ENCODE measurements at places on chromosomes 7 and 10.

GRCh38 chr10:86261941-86262687 is 104.5 kb downstream of the GRID1 start:
- DNase-seq = no peak

DNA sequence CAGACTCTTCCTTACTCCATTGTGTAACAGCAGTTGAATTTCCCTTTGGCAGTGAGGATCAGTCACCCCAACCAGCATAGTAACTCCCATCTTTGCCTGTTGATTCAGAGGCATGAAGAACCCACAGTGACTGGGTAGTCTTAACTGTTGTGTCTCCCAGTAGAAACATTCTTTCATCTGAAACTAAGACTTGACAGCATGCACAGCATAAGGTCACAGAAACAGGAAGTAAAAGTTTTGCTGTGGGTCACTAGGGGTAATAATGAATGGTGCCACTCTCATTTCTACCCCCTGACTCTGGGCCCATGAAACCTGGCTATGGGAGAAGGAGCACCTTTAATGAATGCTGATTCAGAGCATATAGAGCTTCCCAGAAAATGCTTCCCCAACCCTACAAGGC is 8.3 kb upstream of the FRMPD2 start:
- no peak for DNase-seq

DNA sequence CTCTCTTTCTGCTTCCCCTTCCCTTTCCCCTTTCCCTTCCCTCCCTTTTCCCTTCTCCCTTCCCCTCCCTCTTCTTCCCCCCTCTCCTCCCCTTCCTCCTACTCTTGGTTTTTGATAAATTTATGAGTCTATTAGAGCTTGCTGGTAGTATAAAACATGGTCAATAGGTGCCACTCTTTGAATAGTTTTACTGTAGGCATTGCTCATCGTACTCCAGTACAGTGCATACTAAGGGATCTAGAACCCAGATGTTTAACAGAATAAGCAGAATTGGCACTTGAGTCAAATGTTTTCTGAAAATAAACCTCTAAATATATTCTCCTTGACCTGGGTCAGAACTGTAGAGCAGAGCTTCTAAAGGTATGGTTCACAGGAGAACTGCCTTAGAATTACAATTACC is 126.7 kb downstream of the SORCS3 start:
- no peak for DNase-seq

GRCh38 chr7:99143521-99143852 is 421 bp downstream of the SMURF1 start:
- DNase-seq = no peak

DNA sequence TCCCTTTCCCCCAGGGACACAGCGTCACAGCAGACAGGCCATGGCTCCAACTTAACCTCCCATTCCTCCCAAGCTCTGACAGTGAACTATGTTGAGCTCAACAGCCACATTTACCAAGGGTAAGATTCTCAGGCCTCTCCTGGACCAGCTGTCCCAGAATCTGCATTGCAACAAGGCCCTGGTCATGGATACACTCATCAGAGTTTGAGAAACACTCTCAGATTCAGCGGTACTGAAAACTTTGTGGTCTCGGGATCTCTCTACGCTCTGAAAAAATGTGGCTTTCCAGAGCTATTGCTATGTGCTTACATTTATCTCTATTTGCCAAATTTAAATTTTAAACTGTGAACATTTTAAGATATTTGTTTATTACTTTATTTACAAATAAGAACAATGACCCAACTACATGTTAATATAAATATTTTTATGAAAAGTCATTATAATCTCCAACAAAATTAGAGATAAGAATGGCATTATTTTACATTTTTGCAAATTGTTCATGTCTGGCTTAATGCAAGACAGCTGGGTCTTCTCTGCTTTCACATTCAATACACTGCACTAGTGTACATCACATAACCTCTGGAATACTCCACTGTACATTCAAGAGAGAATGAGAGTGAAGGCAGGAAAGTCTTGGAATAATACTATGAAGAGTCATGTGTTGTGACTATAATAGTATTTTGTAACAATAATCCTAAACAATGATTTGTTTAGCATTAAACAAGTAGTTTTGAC is 190.9 kb upstream of the PITRM1 start:
- DNase-seq = no peak

GRCh38 chr10:112587729-112588128 is 140.7 kb downstream of the VTI1A start:
- no peak for DNase-seq

GRCh38 chr10:19488592-19489280 is 327.5 kb upstream of the PLXDC2 start:
- peak; percentile 62 for DNase-seq

DNA sequence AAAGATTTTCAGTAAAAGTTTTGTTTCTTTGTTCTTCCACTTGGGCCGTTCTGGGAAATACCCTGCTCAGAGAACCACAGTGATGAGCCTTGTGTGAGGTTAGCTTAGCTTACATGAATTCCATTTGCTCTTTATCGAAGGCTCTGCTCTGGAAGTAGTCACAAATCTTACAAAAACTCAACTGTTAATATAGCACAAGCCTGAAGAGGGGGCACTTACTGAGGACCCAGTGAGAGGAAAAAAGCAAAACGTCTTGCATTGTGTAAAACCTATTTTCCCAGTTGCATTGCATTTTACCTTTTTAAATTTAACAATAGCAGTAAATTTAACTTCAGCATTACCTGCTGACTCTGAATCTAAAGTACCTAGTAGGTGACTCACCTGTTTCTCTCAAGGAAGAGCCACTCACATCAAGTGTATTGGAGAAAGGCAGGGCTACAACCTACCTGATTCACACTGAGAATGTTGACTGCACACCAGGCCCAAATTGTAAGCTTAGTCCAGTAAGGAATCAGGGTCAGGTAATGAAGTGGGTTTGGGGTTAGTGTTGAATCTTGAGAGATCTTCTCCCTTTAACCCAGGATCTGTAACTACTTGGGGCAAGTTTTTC is 42.3 kb downstream of the PPP1R17 start:
- no peak for DNase-seq

DNA sequence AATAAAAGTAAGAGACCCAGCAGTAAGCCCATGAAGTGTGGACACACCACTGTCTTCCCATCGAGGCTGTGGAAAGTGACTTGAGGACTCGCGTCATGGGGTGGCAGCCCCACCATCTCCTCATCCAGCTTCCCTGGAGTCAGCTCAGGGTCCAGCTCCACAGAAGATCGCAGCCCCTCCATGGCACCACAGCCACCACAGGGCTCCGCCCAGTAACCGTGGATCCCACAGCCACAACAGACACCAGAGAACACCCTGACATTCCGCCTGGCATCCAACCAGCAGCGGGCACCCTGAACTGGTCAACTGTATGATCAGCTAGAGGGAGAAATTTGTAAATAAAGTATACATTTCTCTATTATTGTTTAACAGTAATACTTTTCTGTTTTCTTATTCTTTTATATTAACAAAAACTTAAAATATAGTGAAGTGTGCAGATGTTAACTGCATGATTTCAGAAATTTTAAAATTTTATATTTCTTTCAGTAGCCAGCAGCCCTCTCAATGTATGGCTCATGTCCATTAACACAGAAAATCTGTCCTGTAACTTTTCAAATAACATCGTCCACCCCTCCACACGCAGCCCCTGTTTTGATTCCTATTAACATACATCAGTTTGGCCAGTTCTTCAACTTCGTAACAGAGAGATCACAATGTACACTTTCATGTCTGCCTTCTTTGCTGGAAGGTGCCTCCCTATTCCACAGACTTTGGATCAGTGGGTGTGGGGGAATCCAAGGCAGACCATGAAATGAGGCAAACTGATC is 69.7 kb downstream of the ITGB1 start:
- no peak for DNase-seq

GRCh38 chr10:21499701-21500577 is 25.5 kb downstream of the SKIDA1 start:
- no peak for DNase-seq

GRCh38 chr7:121126801-121127534 is 138.5 kb downstream of the CPED1 start:
- DNase-seq = no peak

All from right atrium auricular region (tissue), 2 donors.